Activated T-helper 17 cell treated with anti-CD3 and anti-CD28 coated beads, Interleukin-2, amount 50 U/mL, for 72 hours (primary cell): ENCODE measurements at places on chromosomes 7 and 10. TPM values are rescaled to one million over a fixed set of nuclear protein-coding genes. Genes with fewer than 3 reads are reported as not detected.

Gene CALCR
- total RNA-seq: not detected

DNA sequence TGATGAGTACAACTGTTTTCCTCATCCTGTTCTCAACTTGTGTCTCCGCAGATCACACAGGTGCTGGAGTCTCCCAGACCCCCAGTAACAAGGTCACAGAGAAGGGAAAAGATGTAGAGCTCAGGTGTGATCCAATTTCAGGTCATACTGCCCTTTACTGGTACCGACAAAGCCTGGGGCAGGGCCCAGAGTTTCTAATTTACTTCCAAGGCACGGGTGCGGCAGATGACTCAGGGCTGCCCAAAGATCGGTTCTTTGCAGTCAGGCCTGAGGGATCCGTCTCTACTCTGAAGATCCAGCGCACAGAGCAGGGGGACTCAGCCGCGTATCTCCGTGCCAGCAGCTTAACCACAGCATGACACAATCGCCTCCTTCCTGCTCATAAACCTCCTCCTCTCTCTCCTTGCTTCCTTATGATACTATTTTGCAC is 126.7 kb upstream of the PRSS58 start:
- peak; percentile 84 for ATAC-seq

Gene AOC1
- total RNA-seq: not detected

- ATAC-seq: peak; percentile 45
These were observed 44.5 kb upstream of the AGR3 start for GRCh38 chr7:16926283-16926682.

GRCh38 chr7:143361552-143362130 is 872 bp downstream of the FAM131B start:
- ATAC-seq: peak; percentile 27

Gene TRIL
- total RNA-seq: not detected
